ENCODE measurements at places on chromosomes 16 and 17. TPM values are rescaled to one million over a fixed set of nuclear protein-coding genes. Genes with fewer than 3 reads are reported as not detected.

GRCh38 chr17:45098081-45098868, 34.0 kb downstream of the PLCD3 start:
- H3K27me3 ChIP-seq, result no peaks in the 10 kb centered on the region
- no peak overlapping the region for H3K4me3 ChIP-seq
- H3K27ac ChIP-seq, result peak overlapping the region; percentile 39

DNA sequence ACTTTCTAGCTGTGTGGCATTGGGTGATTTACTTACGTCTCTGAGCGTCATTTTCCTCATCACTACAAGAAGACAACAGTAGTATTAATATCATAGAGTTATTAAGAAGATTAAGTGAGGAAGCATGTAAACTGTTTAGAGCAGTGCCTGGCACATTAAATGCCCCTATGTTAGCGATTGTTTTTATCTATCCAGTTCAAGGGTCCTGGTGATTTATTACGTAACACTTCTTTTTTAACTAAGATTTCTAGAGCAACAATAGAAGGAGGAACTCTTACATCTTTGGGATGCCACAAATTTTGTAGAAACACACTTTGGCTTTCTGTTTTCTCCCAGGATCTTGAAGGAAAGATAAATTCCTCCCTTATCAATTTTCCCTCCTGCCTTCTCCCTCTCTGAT, 3.3 kb upstream of the GAS7 start:
- H3K27me3 ChIP-seq, result peaks cover 10% of the 10 kb centered on the region
- H3K36me3 ChIP-seq, result no peaks in the 10 kb centered on the region
- H3K4me1 ChIP-seq, result no peaks in the 10 kb centered on the region
- no peak overlapping the region for H3K4me3 ChIP-seq
- no peak for DNase-seq
- H3K27ac ChIP-seq, result no peak overlapping the region

DNA sequence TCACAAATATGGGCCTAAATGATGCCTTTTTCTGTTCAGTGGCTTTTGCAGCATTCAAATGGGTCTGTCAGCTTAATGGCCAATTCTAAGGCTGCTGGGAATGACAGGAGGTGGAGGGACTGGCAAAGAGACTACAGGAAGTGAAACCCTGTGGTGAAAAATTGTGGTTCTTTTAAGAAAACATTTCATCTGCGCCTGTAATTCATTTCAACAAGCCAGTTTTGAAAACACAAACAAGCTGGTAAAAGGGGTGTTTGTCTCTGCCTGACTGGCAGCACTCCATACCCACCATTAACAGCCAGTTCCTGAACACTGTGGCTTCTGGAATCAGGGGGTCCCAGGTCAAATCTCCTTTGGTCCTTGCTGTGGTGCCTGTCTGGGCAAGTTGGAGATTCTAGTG, 3.6 kb upstream of the KDM8 start:
- no peaks in the 10 kb centered on the region for H3K36me3 ChIP-seq
- H3K27ac ChIP-seq, result no peak overlapping the region
- no peak for DNase-seq
- H3K4me1 ChIP-seq, result peaks cover 9% of the 10 kb centered on the region

DNA sequence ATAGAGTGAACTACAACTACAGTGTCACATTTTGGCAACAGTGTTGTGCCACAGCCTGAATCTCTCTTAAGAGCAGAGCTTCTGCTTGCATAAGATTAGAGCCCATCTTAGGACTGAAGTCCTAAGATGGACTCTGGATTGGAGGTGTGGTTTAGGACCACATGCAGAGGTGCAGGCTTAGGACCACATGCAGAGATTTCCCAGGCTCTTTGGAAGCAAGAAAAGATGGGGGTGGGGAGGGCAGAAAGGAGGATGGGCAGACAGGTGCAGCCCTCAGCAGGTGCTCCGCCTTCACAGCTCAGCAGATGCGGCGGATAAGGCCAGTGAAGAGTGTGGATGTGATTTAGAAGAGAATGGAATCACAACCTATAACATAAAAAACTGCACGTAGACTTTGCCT, 128.7 kb downstream of the TANGO6 start:
- H3K27ac ChIP-seq, result no peak overlapping the region
- H3K36me3 ChIP-seq, result peaks cover 4% of the 10 kb centered on the region
- no peak overlapping the region for H3K4me3 ChIP-seq
- no peaks in the 10 kb centered on the region for H3K4me1 ChIP-seq
- no peak for DNase-seq

DNA sequence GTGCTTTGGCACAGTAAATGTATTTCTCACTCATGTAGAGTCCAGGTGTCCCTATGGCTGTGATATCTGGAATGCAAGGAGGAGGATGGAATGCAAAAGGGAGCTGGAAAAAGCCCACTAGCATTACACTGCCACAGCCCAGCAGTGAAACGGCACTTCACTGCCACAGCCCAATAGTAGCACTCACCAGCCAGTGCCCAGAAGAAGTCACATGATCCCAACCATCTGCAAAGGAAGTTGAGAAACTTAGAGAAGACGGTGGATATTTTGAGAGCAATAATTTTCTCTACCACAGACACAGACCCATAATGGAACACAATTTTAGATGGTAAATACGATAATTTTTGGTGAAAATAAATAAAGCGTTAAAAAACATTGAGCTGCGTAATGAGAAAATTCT, 51.8 kb downstream of the C16orf82 start:
- no peaks in the 10 kb centered on the region for H3K4me1 ChIP-seq
- H3K36me3 ChIP-seq, result no peaks in the 10 kb centered on the region
- no peak for DNase-seq
- no peak overlapping the region for H3K27ac ChIP-seq

DNA sequence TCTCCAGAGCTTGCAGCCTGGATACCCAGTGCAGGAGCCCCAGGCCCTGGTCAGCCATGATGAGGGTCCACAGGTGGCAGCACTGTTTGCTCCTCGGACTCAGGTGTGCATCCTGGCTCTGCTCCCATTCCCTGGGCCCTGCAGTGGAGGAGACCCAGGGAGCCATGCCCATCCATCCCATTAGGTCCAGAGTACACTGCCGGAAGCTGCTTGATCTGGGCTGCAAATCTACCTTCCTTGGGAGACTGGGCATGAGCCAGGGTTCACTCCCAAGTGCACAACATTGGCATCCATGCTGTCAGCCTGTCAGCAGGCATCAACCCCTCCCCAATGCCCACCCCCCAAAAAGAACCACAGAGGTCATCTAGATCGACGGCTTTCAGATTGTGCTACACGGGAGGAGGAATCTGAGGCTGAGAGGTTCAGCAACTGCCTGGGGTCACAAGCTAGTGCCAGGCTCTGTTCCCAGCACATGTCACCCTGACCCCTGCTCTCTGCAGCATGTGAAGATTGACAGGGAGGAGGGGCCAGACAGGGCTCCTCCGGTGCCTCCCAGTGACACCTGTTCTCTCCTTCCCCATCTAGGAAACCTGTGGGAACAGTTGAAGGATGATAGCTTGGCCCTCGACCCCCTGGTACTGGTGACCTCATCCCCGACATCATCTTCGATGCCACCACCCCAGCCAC, 15.7 kb downstream of the UNC119 start:
- H3K27me3 ChIP-seq, result no peaks in the 10 kb centered on the region
- no peak for DNase-seq
- no peak overlapping the region for H3K27ac ChIP-seq
- H3K36me3 ChIP-seq, result no peaks in the 10 kb centered on the region
- no peaks in the 10 kb centered on the region for H3K4me1 ChIP-seq

GRCh38 chr17:1077986-1078711, 81.2 kb downstream of the TIMM22 start:
- DNase-seq, result no peak
- peaks cover 39% of the 10 kb centered on the region for H3K4me1 ChIP-seq
- no peaks in the 10 kb centered on the region for H3K27me3 ChIP-seq
- no peak overlapping the region for H3K27ac ChIP-seq
- H3K4me3 ChIP-seq, result no peak overlapping the region

The UTS2R gene
- total RNA-seq, result not detected

The UNC45B gene
- total RNA-seq, result not detected

The PERCC1 gene
- not detected for total RNA-seq

The NETO2 gene
- total RNA-seq, result 0.28 TPM

All from sigmoid colon (tissue), 7 donors.